ENCODE measurements at places on chromosomes 3 and 15. TPM values are rescaled to one million over a fixed set of nuclear protein-coding genes. Genes with fewer than 3 reads are reported as not detected.

OXTR gene
- 0.22 TPM for polyA plus RNA-seq

CFAP20DC gene
- 0.08 TPM for polyA plus RNA-seq

DNA sequence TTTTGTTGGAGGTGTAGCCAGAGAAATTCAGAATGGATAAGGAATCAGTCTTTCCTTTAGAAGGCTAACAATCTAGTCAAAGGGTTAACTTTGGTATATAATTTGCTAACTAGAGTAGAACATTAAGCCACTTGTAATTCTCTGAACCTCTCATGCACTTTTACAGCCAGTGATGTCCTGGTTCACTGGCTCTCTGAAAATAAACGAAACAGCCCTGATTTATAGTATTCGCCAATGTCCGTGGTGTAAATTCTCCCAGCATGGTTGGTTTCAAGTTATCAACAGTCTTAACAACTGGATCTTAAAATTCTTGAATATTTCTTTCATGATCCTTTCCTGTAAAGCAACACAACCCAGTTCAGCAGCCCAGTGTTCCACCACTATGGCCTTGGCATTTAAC lies 500.4 kb upstream of the CDIN1 start:
- DNase-seq = no peak

DNA sequence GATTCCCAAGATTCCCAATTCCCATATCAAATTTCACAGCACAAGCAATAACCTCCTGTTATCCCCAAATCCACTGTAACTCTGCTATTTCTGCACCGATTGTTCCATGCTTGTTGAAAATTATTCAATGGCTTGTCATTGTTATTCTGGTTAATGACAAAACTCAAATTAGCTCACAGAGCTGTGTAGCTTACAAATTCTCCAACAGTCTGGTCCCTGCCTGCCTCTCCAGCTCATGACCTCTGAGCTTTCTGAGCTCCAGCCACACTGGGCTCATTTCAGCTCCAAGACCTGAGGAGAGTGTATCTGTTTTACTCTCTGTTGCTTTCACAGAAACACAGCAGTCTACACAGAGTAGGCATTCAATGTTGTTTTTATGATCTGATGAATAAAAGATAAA lies 3.3 kb downstream of the DPPA2 start:
- DNase-seq = no peak

DNA sequence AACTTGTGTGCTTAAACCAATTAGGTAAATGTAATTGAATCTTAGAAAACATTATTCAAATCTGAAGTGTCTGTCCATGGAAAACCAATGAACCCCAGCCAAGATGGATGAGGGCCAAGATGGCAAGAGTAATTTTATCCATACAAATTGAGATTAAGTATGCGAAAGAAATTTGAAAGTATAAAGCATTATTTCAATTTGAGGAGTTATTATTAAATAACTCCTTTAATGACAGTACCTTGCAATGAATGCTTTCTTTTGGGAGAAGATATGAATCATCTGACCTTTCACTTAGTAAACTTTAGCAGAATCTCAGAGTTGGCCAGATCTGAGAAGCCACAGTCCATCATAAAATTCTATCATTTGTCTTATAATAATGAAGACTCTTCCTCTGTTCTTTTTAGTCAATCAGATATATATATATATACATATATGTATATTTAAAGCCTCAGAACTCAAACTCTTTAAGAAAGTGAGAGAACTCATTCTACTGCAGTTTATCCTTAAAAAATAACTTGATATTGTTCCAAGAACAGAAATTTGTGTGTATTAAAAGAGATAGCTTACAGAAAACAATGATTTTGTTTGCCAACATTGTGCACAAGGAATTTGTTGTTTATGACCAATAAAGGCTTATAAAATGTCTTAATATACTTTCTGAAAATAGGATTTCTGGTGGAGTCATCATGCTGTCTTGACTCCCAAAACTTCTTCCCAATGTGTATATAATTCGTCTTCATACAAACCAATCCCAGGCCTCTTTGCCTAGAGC lies 434.8 kb upstream of the THBS1 start:
- no peak for DNase-seq

GRCh38 chr15:65530318-65531111 lies at the start of gene HACD3:
Gene HACD3 (plus strand): TSS chr15:65530463. CDS start chr15:65530632, 169 bp downstream.
- peak; percentile 87 for DNase-seq

DNA sequence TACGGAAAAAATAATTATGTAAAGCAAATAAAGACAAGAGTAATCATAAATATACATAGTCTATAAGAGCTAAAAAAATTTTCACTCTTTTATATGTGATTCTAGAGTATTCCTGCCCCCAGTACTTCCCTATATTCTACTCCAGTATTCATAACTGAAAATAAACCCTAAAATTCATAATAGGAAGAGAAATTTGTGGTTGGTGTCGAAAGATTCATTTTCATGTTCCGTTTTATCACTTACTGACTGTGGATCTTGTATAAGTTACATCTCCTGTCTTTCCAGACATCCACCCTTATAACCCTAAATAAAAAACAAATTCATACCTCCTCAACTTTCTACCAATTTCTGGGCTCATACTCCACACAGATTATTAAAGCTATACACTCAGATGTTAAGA lies 16.0 kb upstream of the MBNL1 start:
- DNase-seq = no peak

Data from heart left ventricle (tissue), 16 donors.